Activated T-cell treated with anti-CD3 and anti-CD28 coated beads for 4 hours (primary cell): ENCODE measurements at places on chromosomes 7 and 10.

- DNase-seq: no peak
Measured at GRCh38 chr10:6518791-6519429, 61.2 kb downstream of the PRKCQ start.

DNA sequence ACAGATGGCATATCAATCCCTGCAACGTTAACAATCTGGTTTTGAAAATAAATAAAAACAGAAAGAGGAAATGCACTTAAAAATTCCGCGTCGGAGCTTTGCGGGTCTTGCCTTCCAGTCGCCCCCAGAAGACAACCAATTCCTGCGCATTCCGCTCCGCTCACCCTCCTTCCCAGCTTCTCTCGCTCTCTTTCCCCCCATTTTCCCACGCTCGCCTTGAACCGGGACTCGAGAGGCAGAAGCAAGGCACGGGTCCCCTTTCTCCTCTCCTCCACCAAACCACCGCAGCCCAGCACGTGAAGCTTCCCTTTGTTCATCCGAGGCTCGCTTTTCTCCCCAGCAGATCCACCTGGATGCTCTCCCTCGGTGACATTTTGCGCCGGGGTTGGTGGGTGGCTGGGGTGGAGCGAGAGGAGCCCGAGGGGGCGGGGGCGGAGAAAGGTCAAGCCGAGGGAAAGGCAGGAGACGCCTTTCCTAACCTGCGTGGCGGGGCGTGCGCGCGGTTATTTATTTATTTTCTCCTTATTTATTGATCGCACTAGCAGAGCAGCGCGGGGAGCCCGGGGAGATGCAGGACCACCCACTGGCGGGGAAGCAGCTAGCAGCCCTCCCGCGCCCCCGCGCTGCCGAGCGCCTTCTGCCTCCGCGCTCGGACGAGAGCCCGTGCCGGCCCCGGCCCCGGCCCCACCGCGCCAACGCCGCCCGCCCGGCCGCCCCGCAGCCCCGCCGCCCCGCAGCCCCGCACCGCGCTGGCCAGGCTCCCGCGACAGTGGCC lies at the start of gene KCND2:
KCND2 (plus strand) TSS at position 475 of the 775 bp plus-strand sequence.
- DNase-seq: no peak

GRCh38 chr10:5396556-5397300 lies 7.9 kb downstream of the TUBAL3 start:
- DNase-seq: no peak

DNA sequence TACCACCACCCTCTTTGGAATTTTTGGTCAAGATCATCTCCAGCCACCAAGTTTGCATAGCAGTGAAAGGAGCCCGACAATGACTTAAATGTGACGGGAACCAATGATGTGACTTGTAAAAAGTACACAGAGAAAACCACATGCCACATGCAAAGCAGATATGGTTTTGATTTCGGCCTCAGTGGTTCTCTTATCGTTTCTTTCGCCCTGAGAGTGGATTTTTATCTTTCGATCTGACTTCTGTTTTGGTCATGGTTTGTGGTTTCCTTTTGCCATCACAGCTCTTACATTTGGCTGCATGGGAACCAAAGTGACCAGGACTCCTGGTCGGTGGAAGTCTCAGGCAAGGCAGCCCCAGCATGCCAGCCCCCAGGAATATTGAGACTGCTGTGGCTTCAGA lies 31.5 kb downstream of the TCF7L2 start:
- DNase-seq: no peak

DNA sequence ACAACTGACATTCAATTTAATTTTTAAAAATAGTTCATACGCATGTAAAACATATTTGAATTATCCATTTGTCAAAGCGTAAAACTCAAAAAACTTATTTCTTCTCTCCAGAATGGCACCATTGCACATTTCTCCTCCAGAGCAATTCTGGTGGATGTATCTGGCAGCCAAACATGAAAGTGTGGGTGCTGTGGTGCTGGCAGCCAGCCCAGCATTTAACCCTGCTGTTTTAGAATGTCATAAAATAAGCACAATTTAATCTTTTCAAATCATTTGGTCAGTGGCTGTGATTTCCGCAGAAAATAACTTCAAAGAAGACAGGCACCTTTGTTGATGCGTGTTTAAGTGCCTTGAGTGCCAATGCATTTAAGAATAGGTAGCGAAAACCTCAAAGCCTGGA lies 302.7 kb upstream of the MEOX2 start:
- no peak for DNase-seq

GRCh38 chr10:27447540-27447939 lies 56.6 kb upstream of the RAB18 start:
- DNase-seq: no peak

DNA sequence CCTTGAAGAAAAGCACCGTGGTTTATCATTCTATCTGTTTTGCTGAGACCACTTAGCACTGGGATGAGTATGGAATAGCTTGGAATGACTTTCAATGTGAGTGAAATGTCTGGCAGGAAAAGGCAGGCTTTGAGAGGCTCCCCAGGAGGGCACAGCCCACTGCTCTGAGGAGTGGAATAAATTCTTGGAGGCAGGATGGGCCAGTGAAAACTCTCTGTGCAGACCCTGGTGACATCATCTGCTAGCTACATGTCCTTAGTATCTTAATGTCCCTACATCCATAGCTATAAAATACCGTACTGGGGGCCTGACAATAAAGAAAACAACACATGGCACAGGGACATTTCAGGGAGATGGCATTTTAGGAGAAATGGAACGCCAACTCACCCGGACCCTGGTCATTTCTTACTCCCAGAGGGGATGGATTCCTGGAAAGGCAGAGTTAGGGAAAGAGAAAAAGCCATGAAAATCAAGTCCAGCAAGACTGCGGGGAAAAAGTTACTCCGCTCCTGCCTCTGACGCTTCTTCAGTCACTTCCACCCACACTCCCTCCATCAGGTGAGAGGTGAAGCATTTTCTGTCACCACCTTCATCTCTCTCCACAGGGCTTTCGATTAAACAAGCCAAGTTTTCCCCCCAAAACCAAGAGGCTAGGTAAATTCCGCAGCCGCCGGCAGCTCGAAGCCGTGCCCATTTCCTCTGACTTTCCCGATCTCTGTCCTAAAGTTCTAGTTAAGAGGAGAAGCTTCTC lies 991 bp downstream of the ZNF239 start:
- DNase-seq: no peak

DNA sequence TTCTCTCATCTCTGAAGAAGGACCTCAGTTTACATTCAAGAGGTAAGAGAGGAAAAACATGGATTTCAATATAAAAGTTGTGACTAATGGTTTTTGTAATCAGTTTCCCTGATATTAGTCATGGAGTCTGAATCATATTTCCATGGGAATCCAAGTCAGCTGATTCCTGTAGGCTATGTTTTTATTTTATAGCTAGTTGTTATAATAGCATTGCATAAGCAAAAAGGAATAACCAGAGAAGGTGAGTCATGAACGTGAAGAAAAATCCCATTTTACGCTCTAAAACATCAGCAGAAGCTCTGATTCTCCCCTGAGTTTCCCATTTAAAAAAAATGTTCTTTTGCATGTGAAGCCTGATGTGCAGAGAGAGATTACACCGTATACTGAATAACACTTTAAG lies 299.3 kb downstream of the SFMBT2 start:
- no peak for DNase-seq

DNA sequence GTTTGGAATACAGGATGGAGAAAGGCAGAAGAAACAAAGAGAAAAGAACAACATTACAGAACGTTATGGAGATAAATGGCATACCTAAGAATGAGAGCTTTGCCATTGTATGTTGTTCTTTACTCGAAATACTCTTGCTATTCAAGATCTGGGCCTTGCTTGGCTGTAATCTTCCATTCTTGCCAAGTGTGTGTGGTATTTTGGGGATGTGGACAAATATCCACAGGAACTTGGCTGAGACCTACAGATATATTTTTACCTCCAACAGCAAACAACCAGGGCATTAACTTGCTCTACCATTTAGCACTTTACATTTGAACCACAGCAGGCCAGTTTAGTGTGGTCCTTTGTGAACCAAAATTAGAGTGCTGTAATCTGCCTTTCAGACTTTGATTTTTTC lies 76.3 kb downstream of the DKK1 start:
- no peak for DNase-seq

DNA sequence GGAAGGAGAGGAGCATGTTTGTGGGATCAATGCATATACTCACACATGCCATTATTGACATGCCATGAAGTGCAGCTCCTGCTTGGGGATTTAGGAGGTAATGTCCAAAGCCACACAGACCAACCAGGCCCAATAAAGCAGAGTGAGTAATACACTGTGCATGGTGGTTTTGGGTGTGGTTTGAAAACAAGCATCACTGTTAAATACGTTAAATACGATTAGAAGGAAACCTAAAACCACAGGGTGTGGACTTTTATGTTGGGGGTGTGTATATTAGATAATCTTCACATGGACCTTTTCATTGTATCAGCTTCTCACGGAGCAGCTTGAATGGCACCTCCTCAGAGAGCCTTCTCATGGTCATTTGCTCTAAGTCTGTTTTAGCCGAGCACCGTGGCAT lies 10.4 kb upstream of the EIF3A start:
- DNase-seq: no peak

- no peak for DNase-seq
Measured at GRCh38 chr7:69603937-69604494, 5.7 kb downstream of the AUTS2 start.
